ENCODE measurements at places on chromosomes 6 and 20.
A peak's percentile ranks its signal among the peaks of the same experiment; 100 is the strongest.

DNA sequence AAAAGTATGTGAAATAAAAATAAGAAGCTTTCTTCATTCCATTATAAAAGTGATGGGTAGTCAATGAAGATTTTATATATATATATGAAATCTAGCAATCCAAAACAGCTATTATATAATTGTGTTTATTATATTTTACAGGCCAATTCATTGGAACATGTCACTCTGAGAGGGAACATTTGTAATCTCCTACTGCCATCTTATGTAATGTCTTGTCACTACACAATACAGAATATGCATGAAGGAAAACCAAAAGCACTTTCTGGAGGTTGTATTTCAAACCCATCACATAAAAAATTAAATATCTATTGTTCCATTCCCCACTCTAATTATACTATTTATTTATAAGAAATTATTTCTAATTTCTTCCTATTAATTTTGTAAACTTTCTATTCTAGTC lies 31.5 kb upstream of the IRAK1BP1 start:
- peak; percentile 70 for DNase-seq

DNA sequence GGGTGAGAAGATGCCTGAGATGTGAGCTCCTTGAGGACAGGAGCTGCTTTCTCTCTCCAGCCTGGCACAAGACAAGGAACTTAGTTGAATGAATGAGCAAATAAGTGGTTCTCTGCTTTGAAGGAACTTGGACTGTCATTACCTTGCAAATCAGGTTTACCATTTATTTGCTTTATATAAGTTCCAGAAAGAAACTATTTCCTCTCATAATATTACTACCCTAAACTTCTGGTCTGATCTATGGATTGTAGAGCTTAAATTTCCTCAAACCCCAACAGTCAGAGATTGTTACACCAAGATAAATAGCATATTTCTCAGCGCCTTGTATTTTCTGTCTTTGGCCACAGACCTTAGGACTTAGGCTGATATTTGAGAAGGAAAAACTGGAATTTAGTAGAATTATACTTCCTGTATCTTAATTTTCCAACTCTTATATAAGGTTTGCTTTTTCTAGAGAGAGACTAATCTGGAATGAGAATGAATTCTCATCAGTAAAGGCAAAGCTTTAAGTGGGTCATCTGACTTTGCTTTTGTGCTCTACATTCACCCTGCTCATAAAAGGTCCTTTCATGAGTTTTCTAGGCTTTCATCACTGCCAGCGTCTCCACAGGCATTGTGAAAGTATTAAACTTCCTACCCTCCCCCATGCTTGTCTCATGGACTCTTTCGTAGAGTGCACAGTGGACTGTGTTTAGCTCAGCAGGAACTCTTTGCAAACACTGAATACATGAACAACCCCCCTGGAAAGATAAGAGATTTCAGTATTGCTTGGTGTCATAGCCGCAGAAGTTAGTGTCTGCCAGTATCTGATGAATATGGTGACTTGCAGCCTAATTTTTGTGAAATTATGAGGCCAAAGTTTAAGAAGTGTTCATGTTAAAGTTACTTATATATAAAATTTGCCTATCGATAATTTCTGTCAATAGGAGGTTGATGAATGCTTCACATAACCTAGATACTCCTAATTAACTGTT lies 74.0 kb downstream of the PTPRA start:
- peak; percentile 99 for DNase-seq

DNA sequence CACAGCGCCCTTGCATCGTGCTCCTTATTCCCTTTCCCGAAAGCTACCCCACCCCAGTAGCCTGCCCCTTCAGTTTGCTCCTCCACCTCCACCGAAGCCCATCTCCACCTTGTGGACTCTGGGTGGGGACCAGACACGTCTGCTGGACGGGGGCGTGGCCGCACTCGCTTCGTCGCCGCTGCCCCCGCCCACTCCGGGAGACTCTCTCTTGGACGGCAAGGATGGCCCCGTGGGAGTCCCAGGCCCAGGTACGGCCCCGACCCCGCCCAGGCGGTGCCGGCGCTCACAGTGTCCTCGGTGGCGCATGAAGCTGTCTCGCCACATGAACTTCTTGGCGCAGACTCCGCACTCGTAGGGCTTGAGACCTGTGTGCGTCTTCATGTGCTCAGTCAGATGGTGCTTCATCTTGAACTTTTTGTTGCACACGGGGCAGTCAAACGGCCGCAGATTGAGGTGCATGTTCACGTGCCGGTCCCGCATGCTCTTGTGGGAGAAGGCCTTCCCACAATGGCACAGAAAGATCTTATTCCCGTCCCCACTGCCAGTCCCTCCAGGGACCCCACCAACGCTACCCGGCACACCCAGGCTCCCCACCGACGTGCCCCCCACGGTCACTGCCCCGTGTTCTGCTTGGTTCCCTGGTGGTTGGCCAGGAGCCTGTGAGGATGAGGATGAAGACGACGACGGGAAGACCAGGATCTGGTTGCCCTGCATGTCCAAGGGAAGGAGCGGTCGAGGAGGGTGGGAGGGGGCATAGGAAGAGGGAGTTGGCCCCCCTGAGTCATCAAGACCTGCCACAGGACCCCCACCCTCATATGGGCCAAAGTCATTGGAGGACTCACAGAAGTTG lies 1.3 kb upstream of the TAPBP start:
- no peak for DNase-seq

DNA sequence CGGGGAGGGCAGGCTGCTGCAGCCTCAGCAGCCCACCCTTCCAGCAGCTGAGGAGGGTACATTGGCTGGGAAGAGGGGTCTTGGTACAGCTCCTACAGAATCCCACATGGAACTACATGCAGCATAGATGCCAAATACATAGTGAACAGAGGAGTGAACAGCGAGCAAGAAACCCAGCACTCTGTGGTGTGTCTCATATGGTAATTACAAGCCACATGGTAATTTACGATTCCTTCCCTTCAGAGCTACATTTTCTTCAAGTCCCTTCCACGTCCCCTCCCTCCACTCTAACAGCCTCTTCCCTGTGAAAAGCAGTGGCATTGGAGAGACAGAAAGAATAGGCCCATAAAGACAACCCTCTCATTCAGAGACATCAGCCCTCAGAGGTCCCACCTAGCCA lies 167.7 kb downstream of the SYNDIG1 start:
- no peak for DNase-seq

DNA sequence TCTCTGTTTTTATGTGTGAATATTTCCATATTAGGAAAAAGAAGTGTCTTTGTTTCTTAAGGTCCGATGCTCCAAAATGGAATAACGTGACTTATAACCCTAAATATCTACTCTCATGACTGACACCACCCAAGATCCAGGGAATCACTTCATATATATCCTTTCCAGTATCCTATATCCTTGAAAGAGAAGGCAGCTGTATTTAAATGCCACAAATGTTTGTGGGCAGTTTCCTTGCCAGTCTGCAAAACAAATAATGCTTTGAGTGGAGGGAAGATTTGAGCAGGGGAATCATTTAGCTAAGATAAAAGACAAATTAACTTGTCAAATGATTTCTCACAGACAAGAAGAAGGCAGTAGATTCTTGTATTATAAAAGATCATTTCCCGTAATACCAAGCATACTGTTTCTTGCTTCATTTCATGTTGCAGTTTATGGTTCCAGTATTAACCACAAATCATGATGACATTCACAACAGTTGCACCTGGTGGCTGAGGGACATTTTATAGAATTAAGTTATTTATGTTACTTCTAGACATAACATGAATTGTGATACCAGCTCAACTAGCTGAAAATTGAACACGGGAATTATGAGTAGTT lies 30.0 kb upstream of the FABP7 start:
- DNase-seq = no peak

GRCh38 chr6:17002123-17002522 lies 99.7 kb upstream of the STMND1 start:
- no peak for DNase-seq

GRCh38 chr6:162344646-162345010 lies 382.9 kb downstream of the PRKN start:
- DNase-seq = no peak

- DNase-seq = no peak
These were observed 237.0 kb upstream of the SUPT3H start for GRCh38 chr6:45614488-45615285.

DNA sequence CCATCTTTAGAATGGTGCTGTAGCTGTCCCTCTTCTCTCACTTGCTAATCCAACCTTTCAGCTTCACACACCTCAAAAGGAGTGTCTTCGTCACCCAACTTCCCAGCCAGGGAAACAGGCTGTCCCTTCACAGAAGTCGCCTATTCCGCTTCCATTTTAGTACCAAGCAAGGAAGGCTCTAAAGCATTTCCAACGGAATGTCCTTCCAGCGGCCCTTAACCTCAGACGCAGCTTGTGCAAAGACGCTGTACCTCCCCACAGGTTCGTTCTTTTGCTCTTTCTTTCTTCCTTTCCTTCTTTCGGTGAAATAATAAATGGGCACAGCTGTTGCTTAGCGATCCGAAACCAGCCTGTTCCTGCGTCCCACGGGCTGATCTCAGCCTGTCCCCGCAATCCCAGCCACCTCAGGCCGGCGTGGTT lies 1.5 kb downstream of the PTPRT start:
- peak; percentile 14 for DNase-seq

- peak; percentile 38 for DNase-seq
These were observed 49.6 kb downstream of the FOXO3 start for GRCh38 chr6:108610270-108610839.

- DNase-seq = no peak
These were observed 604.6 kb upstream of the IMPG1 start for GRCh38 chr6:76677017-76677416.

GRCh38 chr6:39520916-39521315 lies 198.4 kb upstream of the KCNK16 start:
- DNase-seq = no peak

DNA sequence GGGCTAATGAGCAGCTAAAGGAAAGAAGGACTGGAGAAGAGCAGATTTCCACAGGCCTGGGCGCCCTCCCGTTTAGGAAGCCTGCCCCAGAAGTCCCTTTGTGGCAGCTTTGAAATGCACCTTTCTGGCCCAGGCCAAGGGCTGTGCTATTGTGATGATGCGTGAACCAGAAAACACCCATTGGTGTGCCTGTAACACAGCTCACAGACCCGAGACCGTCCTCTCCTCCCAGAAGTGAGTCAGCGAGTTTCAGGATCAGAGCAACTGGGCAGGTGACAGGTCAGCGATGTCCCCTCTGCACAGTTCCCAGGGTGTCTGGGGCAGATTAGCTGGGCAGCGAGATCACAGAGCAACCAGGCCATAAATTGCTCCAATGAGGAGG lies 71.9 kb upstream of the SULF2 start:
- no peak for DNase-seq

DNA sequence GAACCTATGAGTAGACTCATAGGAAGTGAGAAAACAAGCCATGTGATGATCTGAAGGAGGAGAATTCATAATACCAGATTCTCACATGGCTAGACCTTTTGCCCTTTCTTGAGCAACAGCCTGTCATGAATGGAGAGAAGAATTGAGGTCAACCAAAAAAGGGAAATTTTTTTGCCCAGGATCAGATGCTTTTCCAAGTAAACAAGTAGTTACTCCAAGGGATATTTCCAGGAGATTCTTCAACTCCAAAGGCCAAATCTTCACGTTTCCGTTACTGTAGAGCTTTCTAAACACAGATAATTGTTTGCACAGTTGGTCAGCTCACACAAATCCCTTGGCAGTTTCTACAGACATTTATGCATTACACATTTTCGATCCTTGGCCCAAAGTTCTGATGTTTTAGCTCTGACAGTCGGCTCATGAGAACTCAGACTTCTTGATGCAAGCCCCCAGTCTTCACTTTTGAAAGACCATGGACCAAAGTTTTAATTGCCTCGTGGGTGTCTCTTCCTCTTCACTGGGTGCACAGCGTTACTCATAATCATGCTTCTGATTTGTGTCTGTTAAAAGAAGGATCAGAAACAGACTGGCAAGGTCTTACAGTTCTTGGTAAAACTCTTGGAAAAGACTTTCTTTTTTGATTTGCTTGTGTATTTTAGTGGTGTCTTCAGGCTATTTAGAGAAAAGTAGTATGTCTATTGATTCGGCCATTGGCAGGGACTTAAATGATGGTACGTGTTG lies 115.0 kb downstream of the TSHZ2 start:
- DNase-seq = no peak

DNA sequence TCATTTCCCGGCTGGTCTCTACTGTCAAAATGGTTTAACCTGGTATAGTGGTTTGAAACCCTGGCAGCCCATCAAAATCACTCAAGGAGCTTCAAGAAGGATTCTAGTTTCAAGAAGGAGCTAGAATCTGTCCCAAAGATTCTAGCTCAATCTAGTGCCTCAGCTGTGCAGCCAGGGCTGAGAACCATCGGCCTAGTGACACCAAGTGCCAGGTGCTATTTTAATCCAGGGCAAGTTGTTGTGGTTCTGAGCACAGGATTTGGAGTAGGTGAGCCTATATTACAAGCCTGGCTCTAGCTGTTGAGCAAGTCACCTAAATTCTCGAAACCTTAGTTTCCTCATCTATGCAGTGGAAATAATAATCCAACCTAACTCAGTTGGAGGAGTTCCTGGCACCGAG lies 3.7 kb downstream of the MOCS1 start:
- no peak for DNase-seq

DNA sequence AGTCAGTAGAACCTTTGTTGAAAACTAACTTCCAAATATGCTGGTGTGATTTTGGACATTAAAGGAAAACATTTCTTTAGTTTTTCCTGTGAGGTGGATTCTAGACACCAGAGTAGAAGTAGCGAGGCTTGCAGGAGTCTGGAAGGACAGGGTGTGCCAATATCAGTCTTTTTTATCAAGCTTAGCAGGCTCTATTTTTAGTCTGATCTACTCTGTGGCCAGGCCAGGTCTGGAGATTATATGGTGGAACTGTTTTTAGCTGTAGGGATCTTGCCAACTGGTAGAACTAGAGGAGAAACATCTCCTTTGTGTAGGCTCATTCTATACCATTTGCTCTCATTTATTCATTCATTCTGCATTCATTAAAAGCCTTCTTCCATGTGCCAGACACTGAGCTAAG lies 42.7 kb downstream of the LRP11 start:
- no peak for DNase-seq

DNA sequence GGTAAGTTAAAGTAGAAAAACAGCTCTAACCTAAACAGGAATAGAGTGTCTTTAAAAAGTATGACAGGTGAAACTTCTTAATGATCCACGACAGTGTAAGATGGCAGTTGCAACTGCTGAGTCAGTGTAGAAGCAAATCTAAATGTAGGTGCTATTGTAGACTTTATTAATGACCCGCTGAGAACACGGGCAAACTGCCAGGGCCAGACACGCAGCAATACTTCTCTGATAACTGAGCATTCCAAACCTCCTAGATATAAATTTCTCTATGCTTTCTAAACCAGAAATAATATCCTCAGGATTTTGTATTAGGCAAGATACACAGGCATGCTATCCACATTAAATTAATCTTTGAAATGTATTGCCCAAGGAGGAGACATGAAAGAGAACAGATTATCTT lies 1076.4 kb downstream of the HACE1 start:
- DNase-seq = no peak
